ENCODE measurements at places on chromosomes 13 and 19. TPM values are rescaled to one million over a fixed set of nuclear protein-coding genes. Genes with fewer than 3 reads are reported as not detected.

The CEACAM7 gene
- total RNA-seq = not detected

The ZNF606 gene
- total RNA-seq = 9.0 TPM

The ZNF441 gene
- total RNA-seq = 20.5 TPM

The YJEFN3 gene
- total RNA-seq = 0.44 TPM

The NCR1 gene
- total RNA-seq = not detected

The THSD8 gene
- total RNA-seq = not detected

The ZNF283 gene
- 10.8 TPM for total RNA-seq

The DIRAS1 gene
- 0.66 TPM for total RNA-seq

The ZNF578 gene
- total RNA-seq = 5.9 TPM

The SMIM17 gene
- total RNA-seq = 0.13 TPM

The KBTBD6 gene
- 7.8 TPM for total RNA-seq

Data from aortic smooth muscle cell (primary cell).